ENCODE measurements at places on chromosomes 3 and 15.

- no peak for DNase-seq
Measured at GRCh38 chr3:48187301-48187578, 977 bp downstream of the CDC25A start.

GRCh38 chr15:88108477-88108876 lies 148.1 kb downstream of the NTRK3 start:
- DNase-seq = no peak

GRCh38 chr3:12454076-12454815 lies 30.0 kb upstream of the TSEN2 start:
- DNase-seq = no peak

- no peak for DNase-seq
Measured at GRCh38 chr3:57981483-57982087, 26.6 kb upstream of the FLNB start.

DNA sequence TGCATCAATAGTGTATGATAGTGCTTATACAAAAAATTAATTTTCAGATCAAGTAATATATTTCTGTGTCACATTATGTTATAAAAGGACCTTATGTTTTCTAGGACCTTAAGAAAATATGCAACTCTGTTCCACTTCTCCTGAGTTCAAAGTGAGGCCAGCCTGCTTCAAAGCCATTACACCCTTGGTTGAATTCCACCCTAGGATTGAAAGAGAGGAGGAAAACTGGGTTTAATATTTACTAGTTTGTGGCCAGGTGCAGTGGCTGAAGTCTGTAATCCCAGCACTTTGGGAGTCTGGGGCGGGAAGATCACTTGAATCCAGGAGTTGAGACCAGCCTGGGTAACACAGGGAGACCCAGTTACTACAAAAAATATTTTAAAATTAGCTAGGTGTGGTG lies 32.9 kb upstream of the NR1I2 start:
- DNase-seq = no peak
